Right ventricle myocardium inferior (tissue), 1 donor: ENCODE measurements at places on chromosomes 3 and 15. TPM values are rescaled to one million over a fixed set of nuclear protein-coding genes. Genes with fewer than 3 reads are reported as not detected.

ELL3 gene
- total RNA-seq, result 1.5 TPM

ARMC8 gene
- 25.4 TPM for total RNA-seq

HYKK gene
- 4.4 TPM for total RNA-seq

MAN2A2 gene
- total RNA-seq, result 133 TPM

SLC7A14 gene
- not detected for total RNA-seq

MCTP2 gene
- 1.2 TPM for total RNA-seq

ZNF385D gene
- 2.6 TPM for total RNA-seq

CAMK2N2 gene
- total RNA-seq, result not detected

CPLX3 gene
- total RNA-seq, result 2.8 TPM

GOLGA6L7 gene
- total RNA-seq, result not detected

BOC gene
- total RNA-seq, result 7.1 TPM

TOPAZ1 gene
- total RNA-seq, result not detected

ZNF620 gene
- total RNA-seq, result 1.6 TPM

GOLGA8S gene
- total RNA-seq, result 0.30 TPM

CDCP1 gene
- 0.32 TPM for total RNA-seq

TERC gene
- total RNA-seq, result 2.6 TPM

NRROS gene
- total RNA-seq, result 3.1 TPM

UBE2E2 gene
- total RNA-seq, result 40.0 TPM

ZBED2 gene
- total RNA-seq, result not detected

SCAMP2 gene
- 42.6 TPM for total RNA-seq

ARHGEF26 gene
- total RNA-seq, result 1.9 TPM

FOXL2NB gene
- total RNA-seq, result not detected

CLEC3B gene
- total RNA-seq, result 70.8 TPM

ITIH1 gene
- not detected for total RNA-seq

ZDHHC19 gene
- not detected for total RNA-seq

SLCO3A1 gene
- total RNA-seq, result 45.9 TPM

ALDH1A2 gene
- total RNA-seq, result 14.2 TPM

ZCWPW2 gene
- 2.0 TPM for total RNA-seq

PLSCR5 gene
- not detected for total RNA-seq

RETNLB gene
- not detected for total RNA-seq
